Stimulated activated CD8-positive, alpha-beta memory T cell treated with anti-CD3 and anti-CD28 coated beads, Interleukin-7, amount 100 ng/mL, for 1 hour (primary cell): ENCODE measurements at places on chromosomes 2 and 18.

GRCh38 chr2:72942293-72942692 is 25.0 kb downstream of the EMX1 start:
- no peak for DNase-seq

GRCh38 chr2:169480079-169480465 is 778 bp downstream of the BBS5 start:
- no peak for DNase-seq

- no peak for DNase-seq
These were observed 229.2 kb downstream of the BCL2 start for GRCh38 chr18:63090334-63090733.

DNA sequence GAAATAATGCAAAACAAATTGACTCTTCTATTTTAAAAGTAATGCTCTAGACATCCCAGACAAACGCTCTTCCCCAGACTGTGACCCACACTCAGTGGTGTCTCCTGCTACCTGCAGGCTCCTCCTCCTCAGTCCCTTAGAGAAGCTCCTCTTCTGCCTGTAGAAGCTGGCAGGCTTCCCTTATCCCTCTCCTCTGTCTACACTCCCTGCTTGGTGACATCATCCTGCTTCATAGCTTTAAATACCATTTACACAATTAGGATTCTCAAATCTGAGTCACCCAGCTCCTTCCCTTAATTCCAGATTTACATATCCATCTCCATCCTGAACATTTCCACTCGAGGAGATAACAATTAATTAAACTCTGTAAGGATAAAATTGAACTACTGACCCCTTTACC is 167.9 kb downstream of the FBXO15 start:
- no peak for DNase-seq

DNA sequence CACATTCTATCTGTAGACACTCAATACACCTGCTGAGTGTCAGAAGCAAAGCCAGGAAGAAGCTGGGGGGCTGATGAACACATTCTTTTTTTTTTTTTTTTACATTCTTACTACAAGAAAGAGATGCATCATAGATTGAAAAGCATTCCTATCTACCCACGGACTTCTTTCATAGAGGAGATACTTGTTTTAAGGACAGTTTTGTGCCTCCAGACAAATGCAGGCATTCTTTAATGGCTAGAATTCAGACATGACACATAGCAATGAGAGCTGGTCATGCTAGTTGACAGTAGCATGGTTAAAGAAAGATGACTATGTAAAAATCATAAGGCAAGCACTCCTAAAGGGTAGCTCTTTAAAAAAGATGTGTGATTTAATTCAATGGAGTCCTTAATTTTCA is 110.2 kb downstream of the EPHA4 start:
- no peak for DNase-seq

GRCh38 chr18:64276311-64277090 is 127.6 kb upstream of the LINC00305 start:
- no peak for DNase-seq

- DNase-seq: no peak
These were observed 63.5 kb upstream of the TAF1B start for GRCh38 chr2:9779596-9780264.

DNA sequence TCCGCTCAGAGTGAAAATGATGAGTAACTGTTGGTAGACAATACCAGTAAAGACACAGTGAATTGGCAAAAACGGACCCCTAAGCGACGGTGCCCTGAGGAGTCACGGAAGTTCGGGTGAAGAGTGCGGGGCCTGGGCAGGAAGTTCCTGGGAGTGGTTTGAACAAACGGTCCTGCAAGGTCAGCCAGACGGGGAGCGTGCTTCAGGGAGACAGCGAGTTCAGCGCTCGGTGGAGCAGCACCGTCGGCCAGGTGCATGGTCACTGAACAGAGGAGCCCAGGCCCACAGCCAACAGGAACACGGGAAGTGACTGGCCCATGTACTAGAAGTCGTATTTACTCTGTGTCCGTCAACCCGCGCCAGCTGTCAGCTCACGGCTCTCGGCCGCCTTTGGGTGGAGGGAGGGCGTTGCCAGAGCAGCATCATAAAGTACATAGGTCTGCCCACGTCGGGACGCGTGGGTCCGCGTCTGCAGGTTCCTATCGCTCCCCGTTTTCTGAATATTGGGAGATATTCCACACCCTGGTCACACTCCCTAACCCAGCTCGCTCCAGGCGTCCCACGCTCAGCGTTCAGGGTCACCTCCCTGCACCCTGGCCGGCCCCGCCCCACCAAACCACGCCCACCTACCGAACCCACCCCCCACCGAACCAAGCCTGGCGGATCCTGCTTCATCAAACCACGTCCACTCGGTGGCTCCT is 75.6 kb upstream of the UXS1 start:
- peak; percentile 2 for DNase-seq

- DNase-seq: no peak
These were observed 31.6 kb downstream of the THNSL2 start for GRCh38 chr2:88201811-88202169.

- no peak for DNase-seq
These were observed 25.6 kb downstream of the ARHGAP28 start for GRCh38 chr18:6755107-6755506.

- DNase-seq: no peak
These were observed 22.0 kb upstream of the STPG4 start for GRCh38 chr2:47177043-47177565.

GRCh38 chr2:36359067-36359466 is 3.5 kb downstream of the CRIM1 start:
- no peak for DNase-seq

DNA sequence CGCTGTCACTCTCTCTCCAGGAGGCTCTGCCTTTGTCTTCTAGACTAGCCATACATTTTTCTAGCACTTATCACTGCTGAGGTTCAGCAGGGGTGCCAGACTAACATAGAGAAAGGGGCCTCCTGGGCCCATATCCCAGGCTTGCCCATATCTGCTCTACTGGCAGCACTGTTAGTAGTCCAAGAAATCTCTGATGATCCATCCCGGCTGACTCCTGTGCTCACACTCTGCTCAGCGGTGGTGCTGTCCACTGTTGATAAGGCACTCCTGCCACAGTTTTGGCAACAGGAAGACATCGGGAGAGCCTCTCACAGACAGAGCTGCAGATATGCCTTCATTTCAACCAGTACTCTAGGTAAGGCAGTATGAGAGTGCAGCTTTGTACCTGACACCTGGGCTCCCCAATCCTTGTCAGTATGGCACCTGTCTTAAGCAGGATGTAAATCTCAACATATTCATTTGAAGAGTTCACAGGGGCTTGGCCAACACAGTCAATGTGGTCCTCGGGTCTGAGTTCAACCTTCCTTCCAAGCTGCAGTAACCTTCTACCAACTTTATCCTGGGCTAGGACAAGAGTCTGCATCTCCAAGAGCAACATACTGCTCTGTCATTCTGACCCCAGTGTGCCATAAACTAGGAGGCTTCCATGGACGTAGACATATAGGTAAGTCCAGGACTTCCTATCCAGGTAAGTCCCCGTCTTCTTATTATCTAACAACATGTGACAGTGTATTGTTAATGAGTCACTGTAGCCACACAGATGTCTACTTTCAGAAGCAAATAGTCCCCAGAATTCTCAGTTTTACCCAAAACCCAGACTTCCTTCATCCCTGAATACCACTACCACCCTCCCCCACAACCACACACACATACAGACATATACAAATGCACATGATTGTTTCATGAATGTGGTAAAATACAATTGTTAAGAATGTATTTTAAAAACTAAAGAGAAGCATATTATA is 16.2 kb downstream of the KLF7 start:
- no peak for DNase-seq

- DNase-seq: no peak
These were observed 131.4 kb upstream of the MAPRE2 start for GRCh38 chr18:34909637-34910364.

GRCh38 chr2:170895023-170895757 is 33.9 kb upstream of the GORASP2 start:
- no peak for DNase-seq

- peak; percentile 15 for DNase-seq
These were observed 997 bp upstream of the TGIF1 start for GRCh38 chr18:3448838-3449511.
